ENCODE measurements at places on chromosomes 7 and 10. TPM values are rescaled to one million over a fixed set of nuclear protein-coding genes. Genes with fewer than 3 reads are reported as not detected.

The OR13A1 gene
- total RNA-seq = not detected

The WDFY4 gene
- total RNA-seq = 0.07 TPM

The SPDYE2 gene
- not detected for total RNA-seq

The OR2AE1 gene
- total RNA-seq = not detected

The GCK gene
- 0.05 TPM for total RNA-seq

The IRF5 gene
- total RNA-seq = 15.3 TPM

The MRC1 gene
- 0.02 TPM for total RNA-seq

The NKX1-2 gene
- total RNA-seq = 0.05 TPM

The TNPO3 gene
- 40.1 TPM for total RNA-seq

The GJD4 gene
- total RNA-seq = not detected

The PALD1 gene
- 5.9 TPM for total RNA-seq

The FGFR2 gene
- total RNA-seq = 0.19 TPM

The FGL2 gene
- not detected for total RNA-seq

The CNPY1 gene
- not detected for total RNA-seq

The INHBA gene
- 0.23 TPM for total RNA-seq

The NUP42 gene
- total RNA-seq = 23.5 TPM

The VCL gene
- total RNA-seq = 251 TPM

The CDC14C gene
- 0.03 TPM for total RNA-seq

The TLL2 gene
- 0.07 TPM for total RNA-seq

The ASZ1 gene
- not detected for total RNA-seq

The CCZ1B gene
- 22.8 TPM for total RNA-seq

The BPGM gene
- 17.4 TPM for total RNA-seq
